ENCODE measurements at places on chromosomes 4 and X.

- no peak for DNase-seq
Measured at GRCh38 chr4:151930372-151930771, 169.6 kb upstream of the GATB start.

DNA sequence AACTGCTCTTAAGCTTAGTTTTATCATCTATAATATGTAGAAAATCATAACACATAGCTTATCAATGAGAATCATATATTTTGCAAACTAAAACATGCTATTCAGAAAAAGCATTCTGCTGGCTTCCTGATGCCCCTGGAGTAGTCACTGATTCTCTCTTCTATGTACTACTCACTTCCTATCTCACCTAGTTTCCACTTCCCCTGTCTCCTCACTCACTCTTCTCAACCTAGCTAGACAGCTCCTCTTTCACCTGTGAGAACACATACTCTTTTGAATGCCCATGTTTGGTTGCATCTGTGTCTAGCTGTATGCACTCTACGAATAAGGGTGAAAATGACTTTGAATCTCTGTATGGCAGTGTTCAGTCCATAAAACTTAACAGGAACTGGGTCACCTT lies 9.3 kb downstream of the TMEM144 start:
- DNase-seq = no peak

DNA sequence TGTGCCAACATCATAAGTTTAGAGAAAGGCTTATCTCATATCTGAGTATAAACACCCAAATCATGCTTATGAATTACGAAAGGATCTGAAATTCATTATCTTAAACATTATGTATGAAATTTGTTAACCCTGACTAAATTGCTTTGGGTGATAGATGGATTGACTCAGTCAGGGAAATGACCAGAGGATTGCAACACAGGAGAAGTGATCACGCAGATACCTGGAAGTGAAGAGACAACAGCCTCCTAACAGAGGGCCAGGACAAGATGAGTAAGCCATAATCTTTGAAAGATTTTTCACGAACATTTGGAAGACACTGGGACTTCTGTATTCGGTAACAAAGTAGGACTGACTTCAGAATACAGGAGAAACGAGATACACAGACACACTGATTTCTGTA lies 363.4 kb downstream of the DMD start:
- no peak for DNase-seq

- no peak for DNase-seq
Measured at GRCh38 chr4:15953625-15954024, 9.3 kb downstream of the FGFBP2 start.

DNA sequence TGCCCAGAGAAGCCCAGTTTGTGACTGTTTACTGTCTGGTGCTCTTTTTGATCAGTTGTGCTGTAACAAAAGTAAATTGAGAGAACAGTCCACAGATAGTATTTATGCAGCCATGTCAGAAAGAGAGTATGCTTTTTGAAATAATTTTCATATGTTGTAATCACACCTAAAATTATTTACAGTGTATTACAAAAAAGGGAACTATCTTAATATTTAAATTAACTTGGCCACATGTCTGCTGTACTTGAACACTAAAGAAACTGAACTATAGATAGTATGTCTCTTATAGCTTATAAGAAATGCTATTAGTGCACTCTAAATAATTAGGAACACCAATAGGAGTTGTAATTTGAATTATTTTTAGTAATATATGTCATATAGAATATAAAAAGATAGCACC lies 30.2 kb downstream of the KIAA0232 start:
- no peak for DNase-seq

- no peak for DNase-seq
Measured at GRCh38 chr4:94244087-94244828, 36.6 kb downstream of the SMARCAD1 start.

GRCh38 chrX:118115953-118116712 lies 477 bp downstream of the KLHL13 start:
- no peak for DNase-seq

- no peak for DNase-seq
Measured at GRCh38 chrX:130746709-130747342, 156.2 kb downstream of the ENOX2 start.

DNA sequence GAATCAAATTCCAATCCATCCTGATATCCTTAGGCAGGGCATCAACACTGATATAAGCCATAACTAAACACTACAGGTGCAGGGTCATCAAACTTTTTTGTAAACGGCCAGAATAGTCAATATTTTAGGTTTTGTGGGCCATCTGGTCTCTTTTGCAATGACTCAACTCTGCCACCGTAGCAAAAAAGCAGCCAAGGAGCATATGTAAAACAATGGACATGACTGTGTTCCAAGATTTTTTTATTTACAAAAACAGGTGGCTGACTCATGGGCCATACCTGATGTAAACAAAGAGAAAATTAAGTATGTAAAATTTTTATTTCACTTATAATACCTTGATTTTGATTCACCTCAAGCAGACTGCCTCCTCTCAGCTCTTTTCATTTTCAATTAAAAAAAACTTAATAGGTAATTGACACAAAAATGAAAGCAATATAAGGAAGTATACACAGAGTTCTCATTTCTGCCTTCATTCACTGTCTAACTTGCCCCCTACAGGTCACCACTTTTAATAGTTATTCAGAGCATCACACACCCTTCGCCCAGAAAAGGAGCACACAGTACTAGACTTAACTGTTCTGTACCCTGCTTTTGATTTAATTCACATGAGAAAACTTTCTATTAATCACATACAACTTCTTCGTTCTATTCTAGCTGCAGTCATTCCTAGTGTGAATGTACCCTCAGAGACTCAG lies 35.3 kb upstream of the GPM6B start:
- no peak for DNase-seq

- DNase-seq = no peak
Measured at GRCh38 chr4:92235731-92236130, 68.0 kb upstream of the GRID2 start.

- DNase-seq = no peak
Measured at GRCh38 chr4:88690355-88690754, 7.3 kb downstream of the NAP1L5 start.

DNA sequence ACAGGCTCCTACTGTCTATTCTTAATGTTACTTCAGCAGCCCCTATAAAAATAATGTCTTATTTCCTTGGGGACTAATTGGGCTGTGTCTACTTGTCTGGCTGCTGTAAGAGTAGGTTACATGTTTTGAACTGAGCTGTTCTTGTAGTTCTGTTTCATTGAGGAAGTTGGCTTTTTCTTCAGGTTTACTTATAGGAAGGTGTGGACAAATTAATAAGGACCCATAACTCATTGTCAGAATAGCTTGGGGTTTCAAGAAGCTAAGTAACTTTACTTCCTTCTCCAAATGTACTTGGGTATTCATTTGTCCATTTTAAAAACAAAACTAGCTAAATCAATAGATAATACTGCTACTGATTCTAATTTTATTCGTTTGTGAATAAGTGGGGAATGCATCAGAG lies 487.2 kb downstream of the FAT4 start:
- no peak for DNase-seq

GRCh38 chrX:41981481-41982013 lies 58.2 kb upstream of the CASK start:
- no peak for DNase-seq

GRCh38 chrX:25523574-25524540 lies 508.1 kb upstream of the ARX start:
- DNase-seq = no peak

DNA sequence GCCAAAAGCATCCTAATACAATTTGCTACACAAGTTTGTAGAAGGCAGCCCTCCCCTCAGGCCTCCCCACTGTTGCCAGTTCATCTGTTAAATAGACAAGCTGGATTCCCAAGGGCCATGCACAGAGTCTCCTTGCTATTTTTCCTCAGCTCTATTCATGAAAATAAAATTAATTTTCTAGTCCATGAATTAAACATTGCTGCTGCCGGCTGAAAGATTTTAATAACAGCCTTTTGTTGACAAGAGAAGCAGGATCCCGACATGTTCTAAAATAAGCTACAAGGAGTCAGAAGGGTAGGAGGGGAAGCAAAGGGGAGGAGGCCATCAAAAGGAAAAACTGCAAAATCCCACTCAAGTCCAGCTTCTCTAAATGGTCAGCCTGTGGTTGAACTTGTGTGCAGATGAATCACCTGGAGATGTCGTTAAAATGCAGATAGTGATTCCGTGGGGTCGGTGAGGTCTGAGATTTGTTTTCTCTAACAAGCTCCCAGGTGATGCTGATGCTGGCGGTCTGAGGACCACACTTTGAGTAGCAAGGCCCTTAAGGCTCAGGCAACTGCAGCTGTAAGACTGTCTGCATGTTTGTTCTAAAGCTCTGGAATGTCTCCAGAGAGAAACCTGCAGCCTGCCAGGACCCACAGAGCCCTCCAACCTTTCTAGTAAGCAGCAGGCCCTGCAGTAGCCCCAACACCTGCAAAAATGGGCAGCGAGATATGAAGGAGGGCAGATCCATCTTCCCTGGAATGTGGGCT lies 9.4 kb downstream of the SCD5 start:
- DNase-seq = no peak

DNA sequence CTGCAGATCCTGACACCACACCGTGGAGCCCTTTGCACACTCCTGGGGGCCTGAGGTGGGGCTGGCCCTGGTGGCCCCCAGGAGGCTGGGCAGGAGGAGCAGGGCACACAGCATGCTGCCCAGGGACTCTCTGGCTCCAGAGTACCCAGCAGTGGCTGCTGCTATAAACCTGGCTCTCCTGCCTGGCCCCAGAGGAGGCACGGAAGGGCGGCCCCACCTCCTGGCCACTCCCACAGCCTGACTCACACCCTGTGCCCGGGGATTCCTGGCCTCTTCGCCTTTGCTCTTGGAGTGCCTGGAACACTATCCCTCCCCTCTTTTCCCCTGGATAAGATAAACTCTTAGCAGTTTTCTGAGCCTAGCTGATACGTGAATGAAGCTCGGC lies at the start of gene PSAPL1:
Gene PSAPL1 (minus strand): TSS at position 165 of the 385 bp plus-strand sequence. CDS start 51 bp downstream, at position 114.
- DNase-seq = no peak

GRCh38 chr4:100848841-100849240 lies 331.0 kb upstream of the EMCN start:
- DNase-seq = no peak

GRCh38 chr4:186622788-186623464 lies 67.6 kb upstream of the MTNR1A start:
- DNase-seq = no peak

GRCh38 chr4:169014586-169014985 lies 4.5 kb upstream of the CBR4 start:
- no peak for DNase-seq

- DNase-seq = no peak
Measured at GRCh38 chr4:76155979-76156378, 7.8 kb upstream of the NUP54 start.

DNA sequence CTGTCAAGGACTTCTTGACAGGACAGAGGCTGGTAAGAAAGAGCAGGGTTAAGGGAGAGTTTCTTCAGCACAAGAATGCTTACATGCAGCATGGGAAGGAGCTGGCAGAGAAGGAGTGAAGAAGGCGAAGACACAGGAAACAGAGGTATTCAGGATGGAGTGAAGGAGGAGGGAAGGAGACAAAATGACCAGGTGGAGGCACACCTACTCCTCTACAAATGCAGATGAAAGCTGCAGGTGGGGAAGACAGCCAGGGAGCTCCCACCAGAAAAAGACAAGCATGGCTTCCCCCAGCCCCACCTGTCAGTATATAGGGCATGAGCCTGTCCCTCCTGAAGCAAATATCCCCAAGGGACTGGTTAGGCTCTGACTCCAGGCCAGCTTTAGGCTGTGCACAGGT lies 29.6 kb upstream of the NKRF start:
- no peak for DNase-seq

GRCh38 chrX:2664502-2664901 lies 26.6 kb upstream of the CD99 start:
- DNase-seq = no peak

DNA sequence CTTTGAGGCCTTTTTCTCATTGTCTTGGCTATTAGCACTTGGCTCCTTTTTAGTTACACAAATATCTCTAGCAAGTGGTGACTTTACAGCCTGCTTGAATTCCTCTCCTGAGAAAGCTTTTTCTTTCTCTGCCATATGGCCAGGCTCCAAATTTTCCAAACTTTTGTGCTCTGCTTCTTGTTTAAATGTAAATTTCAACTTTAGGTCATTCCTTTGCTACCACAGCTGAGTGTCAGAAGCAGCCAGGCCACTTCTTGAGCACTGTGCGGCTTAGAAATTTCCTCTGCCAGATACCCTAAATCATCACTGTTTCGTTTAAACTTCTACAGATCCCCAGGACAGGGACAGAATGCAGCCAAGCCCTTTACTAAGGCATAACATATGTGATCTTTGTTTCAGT lies 222.4 kb downstream of the FBXO8 start:
- DNase-seq = no peak

- DNase-seq = no peak
Measured at GRCh38 chr4:139887376-139887802, 221.8 kb downstream of the MGST2 start.

DNA sequence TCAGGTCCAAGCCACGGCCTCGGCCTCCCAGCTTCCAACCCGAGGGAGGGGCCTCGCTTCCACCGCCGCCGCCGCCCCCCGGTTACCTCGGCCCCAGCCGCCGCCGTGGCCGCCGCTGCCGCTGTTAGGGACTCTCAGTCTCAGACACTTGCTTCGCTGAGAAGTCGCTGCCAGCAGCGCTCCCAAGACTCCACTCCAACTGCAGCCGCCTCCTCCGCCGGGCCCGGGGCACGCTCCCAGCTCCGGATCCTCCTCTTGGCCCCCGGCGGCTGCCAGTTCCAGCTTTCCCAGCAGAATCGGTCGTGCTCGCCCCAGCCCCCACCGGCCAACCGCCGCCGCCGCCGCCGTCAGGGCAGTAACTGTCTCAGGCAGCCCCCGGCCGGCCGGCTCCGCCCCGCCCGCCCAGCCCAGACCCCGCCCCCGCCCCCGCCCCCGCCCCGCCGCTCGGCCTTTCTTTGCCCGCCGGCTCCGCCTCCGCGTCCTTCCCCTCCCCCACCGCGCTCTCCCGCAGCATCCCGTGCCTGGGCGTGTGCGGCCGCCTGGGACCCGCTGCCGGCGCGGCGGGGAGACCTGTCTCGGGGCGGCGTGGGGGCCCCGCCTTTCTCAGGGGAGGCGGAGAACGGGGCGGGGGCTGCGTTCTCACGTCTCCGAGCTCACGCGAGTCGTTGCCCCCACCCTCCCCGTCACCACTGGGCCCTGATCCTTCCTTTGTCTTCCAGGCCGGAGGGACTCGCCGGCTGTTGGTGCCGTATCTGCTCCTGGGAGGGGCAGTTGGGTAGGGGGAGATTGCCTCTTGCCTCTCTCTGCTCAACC lies at the start of gene ANKRD50:
Gene ANKRD50 (minus strand): TSS at position 361 of the 813 bp plus-strand sequence. CDS start 2,221 bp downstream, outside the sequence.
- DNase-seq = no peak

DNA sequence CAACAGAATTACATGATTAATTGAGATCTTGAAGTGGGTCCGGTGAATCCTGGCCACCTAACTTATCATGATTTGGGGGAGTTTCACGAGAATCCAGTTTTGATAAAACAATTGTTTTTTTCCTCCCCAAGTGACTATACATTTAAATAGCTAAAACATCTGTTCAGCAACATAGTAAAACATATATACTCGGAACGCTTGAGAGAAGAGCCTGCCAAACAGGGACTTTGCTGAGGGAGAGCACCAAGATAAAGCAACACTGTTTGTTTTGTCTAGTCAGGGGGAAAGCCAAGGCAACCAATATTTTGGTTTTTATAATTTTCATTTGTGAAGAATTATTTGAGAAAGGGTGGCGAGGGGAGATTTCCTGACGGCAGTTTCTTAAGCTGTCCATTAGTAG lies 381 bp downstream of the PHEX start:
- DNase-seq = no peak

GRCh38 chr4:24470666-24471485 lies 113.5 kb downstream of the DHX15 start:
- DNase-seq = no peak

All from activated CD4-positive, CD25-positive, alpha-beta regulatory T cell treated with anti-CD3 and anti-CD28 coated beads, Interleukin-2, amount 50 U/mL, for 16 hours (primary cell).